Head of caudate nucleus (tissue), 42 donors: ENCODE measurements at places on chromosomes 2 and 18.
A peak's percentile ranks its signal among the peaks of the same experiment; 100 is the strongest.

DNA sequence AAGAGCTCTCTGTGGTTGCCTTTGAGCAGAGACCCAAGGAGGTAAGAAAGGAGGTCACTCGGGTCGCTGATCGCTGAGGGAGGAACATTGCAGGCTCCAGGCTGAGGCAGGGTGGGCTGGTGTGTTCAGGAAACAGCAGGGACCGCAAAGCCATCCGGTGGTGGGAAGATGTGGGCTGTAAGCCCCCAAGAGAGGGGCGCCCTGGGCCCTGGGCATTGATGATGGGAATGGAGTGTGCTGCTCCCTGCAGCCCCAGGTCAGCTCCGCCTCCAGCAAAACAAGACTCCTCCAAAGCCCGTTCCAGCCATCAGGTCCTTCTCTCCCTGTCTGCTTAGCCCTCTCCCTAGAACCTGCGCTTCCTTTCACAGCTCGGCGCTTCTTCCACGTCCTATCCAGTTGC is 229.7 kb downstream of the KLHL29 start:
- DNase-seq = no peak

DNA sequence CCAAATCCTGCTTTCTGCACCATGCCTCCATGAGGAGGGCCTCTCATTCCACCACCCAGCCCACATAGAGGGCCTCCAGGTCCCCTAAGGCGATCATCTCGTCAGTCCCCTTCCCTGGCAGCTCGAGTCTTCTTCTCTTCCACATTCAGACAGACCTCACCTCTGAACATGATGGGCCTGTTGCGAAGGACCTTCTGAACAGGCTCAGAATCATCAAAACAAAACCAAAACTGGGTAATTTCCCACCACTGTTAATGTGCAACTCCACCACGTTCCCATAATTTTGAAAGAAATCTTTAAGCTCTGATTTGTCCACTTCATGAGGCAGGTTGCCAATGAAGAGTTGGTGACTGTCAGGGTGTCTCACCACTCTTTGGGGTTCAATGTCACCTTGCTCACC is 20.4 kb downstream of the ZRANB3 start:
- no peak for DNase-seq

DNA sequence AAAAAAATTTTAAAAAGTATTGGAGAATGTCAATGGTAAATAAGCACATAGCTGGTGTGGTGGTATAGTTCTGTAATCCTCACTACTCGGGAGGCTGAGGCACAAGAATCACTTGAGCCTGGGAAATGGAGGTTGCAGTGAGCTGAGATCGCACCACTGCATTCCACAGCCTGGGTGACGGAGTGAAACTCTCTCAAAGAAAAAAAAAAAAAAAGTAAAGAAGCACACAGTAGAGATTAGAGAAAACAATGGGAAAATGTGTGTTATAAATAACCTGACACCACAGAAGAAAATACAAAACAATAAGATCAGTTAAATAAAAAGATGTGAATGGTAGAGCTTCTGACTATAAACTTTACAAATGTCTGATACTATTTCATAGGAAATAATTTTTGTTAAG is 163.7 kb upstream of the WDSUB1 start:
- DNase-seq = no peak

- no peak for DNase-seq
Measured at GRCh38 chr18:49904871-49905555, 91.7 kb upstream of the ACAA2 start.

DNA sequence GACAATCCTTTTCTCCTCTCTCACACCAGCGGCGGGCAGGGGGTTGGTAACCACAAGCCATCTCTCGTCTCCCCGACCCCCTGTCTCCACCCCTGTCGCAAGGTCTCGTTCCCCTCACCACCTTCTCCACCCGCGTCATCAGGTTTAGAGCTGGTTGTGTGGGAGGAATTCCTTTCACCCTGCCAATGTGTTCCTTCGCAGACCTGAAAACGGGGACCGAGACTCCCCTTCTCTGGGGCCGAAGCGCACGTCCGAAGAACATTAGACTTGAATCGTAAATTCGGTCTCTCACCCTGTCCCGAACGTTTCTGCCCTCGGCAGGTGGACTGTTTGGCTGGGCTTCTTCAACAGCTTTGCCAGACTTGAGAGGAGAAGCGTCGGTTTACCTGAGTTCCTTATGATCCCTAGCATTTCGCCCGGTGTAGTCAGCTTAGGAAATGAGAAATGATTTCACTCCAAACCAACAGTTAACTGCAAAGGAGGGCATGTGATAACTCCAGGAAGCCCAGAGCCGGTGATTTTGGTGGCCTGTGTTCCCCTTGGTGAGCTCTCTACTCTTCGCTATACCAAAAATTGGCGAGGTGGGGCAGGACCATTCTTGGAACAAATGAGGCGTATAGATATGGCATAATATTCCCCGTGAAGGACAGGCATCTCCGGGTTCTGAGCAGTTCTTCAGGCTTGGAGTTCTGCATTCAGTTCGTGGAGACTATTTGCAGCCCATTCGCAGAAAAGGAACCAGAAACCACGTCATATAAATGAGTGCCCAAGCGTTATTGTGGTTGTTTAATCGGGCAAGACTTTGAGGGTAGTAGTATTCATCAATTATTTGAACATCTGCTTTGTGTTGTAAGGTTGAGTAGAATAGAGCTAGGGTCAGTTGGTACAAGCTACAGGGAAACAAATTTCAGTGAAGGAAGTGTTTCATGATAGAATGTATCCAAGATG is 694 bp downstream of the CFAP36 start:
- peak; percentile 65 for DNase-seq

- no peak for DNase-seq
Measured at GRCh38 chr2:220269367-220269766, 641.9 kb downstream of the SLC4A3 start.

- DNase-seq = no peak
Measured at GRCh38 chr2:222736301-222736700, 64.8 kb downstream of the MOGAT1 start.

- DNase-seq = no peak
Measured at GRCh38 chr18:11324956-11325882, 175.8 kb upstream of the PIEZO2 start.

- no peak for DNase-seq
Measured at GRCh38 chr18:23453680-23454058, 582 bp downstream of the RIOK3 start.

DNA sequence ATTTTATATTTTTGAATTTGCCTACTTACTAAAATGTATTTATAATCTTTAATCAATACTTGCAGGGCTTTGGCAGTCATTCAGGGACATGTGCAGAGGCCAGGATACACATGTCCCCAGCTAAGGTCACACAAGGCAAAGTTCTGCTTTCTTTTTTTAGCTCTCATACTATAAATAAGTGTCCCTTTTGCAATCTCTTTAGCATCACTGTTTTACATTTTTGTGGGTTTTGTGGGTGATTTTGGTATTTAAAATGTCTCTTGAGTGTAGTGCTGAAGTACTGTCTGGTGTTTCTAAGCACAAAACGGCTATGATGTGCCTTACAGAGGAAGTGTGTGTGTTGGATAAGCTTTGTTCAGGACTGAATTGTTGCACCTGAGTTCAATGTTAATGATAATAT is 309.0 kb upstream of the GULP1 start:
- no peak for DNase-seq

DNA sequence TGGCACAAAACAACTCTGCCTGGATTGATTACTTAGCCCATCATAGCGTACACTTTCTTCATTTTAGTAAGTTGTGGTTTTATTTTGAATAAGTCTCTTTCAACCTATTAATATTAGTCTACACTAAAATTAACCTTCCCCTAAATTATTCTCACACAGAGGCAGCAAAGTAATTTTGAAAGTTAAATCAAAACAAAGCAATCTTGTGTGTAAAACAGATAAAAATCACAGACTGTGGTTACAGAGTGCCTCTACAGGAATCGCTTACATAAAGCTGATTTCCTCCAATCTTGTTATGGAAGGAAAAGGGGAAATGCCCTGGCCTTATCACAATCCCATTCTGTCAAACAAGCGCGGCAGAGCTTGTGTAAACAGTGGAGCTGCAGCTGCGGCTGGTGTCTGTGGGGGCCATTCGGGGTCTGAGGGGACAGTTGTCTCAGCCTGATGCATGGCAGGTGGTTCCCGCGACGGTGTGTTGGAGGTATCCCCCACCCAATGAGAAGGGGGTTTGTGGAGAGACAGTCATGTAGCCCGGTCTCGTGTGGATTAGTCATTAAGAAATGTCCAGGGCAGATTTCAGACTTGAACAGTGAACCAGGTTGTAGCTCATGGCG is 42.1 kb downstream of the BCL2L11 start:
- DNase-seq = no peak

GRCh38 chr2:151682459-151683003 is 51.7 kb downstream of the NEB start:
- DNase-seq = no peak

DNA sequence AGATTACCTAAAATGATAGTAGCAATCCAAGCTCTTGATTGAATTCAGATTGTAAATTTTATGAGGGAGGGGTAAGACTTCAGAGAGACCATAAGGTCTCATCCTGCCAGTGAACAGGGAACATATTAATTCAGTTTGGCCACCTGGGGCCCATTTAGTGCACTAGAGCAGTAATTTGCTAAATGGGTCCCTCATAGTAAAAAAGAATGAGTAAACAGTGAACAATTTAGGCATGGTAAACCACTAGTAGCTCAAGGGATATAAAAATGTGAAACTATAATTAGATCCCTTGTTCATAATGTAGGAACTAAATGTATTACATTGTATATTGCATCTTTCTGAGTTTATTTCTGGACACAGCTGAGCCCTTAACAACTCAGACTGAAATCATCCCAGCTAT is 4.9 kb upstream of the PHLPP1 start:
- no peak for DNase-seq

DNA sequence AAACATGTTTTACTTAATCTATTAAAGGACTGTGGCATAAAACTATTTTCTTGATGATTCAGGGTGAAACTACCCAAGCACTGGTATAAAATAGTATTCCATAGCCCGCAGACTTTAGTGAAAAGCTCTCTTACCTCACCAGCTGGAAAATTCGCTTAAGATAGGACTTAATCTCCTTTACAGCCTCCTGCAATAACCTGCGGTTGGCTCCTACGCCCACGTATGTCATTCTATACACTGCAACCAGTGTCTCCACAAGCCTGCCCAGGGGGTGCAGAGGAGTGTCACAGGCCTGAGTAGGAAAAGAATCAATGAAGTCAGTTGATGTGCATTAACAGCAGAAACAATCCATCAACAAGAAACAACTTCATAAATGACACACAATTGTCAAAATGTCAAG is 11.3 kb upstream of the MPP4 start:
- DNase-seq = no peak

GRCh38 chr2:215900203-215900611 is 113.1 kb downstream of the MREG start:
- no peak for DNase-seq

GRCh38 chr2:8640498-8640897 is 41.4 kb upstream of the ID2 start:
- no peak for DNase-seq

DNA sequence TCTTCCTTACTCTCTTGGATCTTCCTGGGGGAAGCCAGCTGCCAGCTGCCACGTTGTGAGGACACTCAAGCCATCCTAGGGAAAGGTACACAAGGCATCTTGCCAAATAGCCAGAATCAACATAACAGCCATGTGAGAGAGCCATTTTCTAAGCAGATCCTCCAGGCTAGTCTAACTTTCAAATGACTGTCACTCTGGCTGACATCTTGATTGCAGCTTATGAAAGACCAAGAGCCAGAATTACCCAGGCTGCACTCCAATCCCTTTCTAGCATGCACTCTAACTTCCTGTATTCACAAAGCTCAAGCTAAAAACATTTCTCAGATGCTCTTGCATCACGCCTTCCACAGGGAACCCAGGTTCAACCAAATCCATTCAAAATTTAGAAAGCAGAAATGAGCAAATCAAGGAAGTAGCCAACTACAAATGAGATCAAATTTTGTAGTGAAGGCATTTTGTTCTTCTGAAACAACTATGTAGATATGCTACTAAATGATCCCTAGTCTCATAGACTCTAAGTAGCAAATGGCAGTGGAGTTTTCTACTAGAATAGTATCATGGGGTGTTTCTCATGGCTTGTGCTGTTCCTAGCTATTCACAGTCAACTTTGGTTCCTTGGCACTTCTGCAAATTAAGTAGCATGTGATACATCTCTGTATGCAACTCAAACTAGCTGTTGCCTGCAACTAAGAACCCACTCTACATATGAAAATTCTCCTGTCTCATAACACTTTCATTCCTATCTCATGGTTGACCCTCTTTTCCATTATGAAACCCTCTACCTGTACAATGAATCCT is 281.9 kb downstream of the ZEB2 start:
- DNase-seq = no peak

- DNase-seq = no peak
Measured at GRCh38 chr18:10216791-10217190, 237.6 kb upstream of the APCDD1 start.

DNA sequence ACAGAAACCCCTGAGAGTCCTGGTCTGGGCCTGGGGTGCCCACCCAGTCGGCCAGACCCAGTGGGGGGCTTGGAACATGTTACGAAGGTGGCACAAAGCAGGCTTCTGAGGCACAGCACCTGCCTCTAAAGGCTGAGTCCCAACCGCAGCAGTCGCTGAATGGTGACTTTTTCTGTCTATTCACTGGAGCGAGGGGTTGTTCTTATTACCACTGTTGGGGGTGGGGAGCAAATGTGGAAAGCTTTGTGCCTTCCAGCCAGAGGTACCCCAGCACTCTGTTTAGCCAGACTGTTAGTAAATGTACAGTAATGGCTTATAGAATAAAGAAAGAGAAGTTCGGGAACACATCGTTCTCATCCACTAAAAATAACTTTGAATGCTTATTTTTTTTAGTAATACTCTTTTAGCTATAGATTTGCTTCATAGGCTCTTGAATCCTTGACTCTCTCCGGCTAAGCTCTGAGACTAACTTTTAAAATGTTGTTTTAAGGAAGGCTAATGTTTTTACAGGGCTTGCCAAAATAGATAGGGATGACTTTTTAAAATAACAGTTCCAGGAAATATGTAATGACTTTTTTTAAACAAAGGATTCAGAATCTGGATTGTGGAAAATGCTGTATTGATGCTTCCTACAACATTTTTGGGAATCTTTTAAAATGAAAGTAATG is 23.4 kb upstream of the PTPN2 start:
- no peak for DNase-seq

- DNase-seq = no peak
Measured at GRCh38 chr2:129056959-129057317, 738.3 kb upstream of the HS6ST1 start.
